Cerebellar nuclear complex (tissue), 1 donor: ENCODE measurements at places on chromosomes 1 and 21.

DNA sequence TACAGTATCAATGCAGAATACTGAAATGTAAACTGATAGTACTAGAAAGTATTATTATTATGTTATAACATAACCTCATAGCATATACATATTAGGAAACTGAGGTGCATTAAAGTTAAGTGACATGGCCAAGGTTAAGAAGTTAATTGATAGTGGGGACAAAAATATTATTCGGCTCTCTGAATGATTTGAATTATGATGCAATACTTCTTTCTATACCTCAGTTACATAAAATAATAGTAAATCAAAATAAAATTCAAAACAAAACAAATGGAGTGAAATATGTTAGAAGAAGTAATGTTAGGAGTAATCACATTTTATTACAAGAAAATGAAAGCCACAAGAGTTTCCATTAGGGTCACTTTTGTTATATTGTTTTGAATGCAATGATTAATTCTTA is 455.2 kb downstream of the PLA2G4A start:
- no peak for DNase-seq

DNA sequence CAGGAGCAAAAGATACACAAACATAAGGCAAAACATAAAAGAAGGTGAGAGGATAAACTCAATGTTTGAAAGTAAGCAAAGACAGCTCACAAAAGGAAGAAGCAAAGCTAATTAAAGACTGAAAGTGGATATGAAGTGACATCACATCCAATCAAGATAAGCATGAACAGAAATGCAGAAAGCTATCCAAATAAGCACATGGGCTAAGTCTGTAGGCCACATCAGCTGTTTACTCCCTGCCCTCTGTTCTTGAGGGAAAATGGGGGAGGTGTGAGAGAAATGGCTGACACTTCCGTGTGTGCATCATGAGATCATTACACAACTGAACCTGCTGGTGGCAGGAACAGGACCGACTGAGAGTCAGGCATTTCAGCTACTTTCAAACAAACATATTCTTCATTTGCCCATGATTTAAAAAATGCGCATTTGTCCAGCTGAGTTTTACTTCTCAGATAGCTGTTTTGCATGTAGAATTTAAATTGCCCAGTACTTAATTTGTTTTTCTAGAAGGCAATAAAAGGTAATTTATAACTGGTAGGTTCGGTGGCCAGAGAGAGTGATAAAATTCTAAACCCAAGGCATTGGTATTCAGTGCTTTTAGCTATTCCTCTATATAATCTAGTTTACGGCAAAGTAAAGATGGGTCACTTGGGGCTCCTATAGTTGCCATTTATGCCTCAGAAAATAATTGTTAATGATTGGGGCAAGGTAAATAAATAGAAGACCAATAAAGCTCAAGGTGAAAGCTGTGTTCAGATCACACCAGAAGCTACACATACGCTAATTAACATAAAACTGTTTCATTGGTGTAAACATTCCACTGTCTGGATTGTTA is 27.2 kb upstream of the MAN1A2 start:
- no peak for DNase-seq

DNA sequence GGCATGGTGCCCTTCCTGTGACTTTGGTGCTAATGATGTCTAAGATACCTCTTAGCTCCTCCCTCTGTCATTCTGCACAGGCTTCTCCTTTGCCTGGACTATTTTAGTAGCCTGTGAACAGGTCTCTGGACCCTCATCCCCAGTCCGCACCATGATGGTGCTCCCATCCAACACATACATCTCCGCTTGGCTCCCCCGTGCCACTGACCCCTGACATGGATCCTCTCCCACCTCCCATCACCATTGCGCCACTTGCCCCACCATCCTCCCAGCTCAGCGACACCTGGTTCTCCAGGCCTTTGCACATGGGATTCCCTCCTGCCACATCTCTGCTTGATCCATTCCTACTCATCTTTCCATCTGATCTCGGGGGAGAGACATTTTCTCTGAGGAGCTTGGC is 33.9 kb downstream of the RUNX3 start:
- no peak for DNase-seq

- DNase-seq, result no peak
These were observed 27.7 kb upstream of the DYRK1A start for GRCh38 chr21:37338671-37339551.

DNA sequence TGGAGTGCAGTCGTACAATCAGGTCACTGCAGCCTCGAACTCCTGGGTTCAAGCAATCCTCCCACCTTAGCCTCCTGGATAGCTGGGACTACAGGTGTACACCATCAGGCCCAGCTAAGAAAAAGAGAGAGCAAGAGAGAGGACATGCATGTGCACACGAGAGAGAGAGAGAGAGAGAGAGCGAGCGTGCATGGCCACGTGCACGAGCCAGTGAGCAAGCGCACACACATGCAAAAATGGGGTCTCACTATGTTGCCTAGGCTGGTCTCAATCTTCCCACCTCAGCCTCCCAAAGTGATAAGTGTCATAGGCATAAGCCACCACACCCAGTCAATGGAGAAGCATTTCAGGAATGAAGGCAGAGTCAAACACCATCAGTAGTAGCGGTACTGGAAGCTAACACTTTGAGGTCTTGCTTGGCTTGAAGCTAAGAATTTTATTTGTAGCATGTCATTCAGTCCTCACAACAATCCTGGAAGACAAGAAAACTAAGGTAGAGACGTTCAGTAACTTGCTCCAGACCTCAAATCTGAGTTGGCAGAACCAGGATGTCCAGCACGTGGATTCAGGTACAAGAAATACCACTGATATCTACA is 14.5 kb downstream of the GNB1 start:
- DNase-seq, result no peak

GRCh38 chr1:32338637-32339145 is 2.7 kb upstream of the MARCKSL1 start:
- DNase-seq, result no peak
